ENCODE measurements at places on chromosomes 3 and 15.
A peak's percentile ranks its signal among the peaks of the same experiment; 100 is the strongest.

DNA sequence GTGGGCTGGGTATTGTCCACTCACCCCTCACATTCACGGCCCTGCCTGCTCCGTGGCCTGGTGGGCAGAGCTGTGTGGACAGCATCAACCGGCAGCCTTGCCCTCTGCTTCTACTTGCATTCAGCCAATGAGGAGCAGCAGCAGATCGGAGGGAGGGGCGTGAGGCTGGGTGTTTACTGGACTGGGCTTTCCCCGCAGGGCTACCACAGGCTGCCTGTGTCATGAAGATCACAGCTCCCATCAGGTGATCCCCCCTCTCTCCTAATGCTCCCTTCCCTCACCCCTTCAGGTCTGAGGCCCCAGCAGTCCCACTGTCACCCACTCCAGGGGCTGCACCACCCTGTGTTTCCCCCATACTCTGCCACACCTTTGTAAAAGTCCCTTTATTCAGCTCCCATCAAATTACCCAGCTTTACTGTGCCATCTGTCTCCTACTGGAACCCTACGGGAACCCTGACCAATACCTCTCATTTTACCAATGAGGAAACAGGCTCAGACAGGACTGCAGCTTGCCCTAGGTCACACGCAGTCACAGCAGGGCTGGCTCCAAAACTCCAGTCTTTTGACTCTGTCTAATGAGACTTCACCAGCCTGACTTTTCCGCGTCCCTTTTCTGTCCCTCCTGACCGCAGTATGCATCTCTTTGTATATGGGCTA is 81.1 kb downstream of the MEGF11 start:
- H3K27ac ChIP-seq: no peak overlapping the region
- no peak for DNase-seq
- H3K27me3 ChIP-seq: no peaks in the 10 kb centered on the region
- H3K4me1 ChIP-seq: no peaks in the 10 kb centered on the region
- H3K36me3 ChIP-seq: no peaks in the 10 kb centered on the region

GRCh38 chr3:108453565-108453964 is 56.8 kb downstream of the MYH15 start:
- no peaks in the 10 kb centered on the region for H3K4me1 ChIP-seq
- H3K36me3 ChIP-seq: peaks cover 3% of the 10 kb centered on the region
- no peak for DNase-seq
- no peak overlapping the region for H3K4me3 ChIP-seq
- no peaks in the 10 kb centered on the region for H3K27me3 ChIP-seq
- no peak overlapping the region for H3K27ac ChIP-seq

GRCh38 chr15:80695911-80696661 is 976 bp downstream of the ABHD17C start:
- no peaks in the 10 kb centered on the region for H3K36me3 ChIP-seq
- peaks cover 10% of the 10 kb centered on the region for H3K27me3 ChIP-seq
- peak; percentile 20 for DNase-seq
- peaks cover 23% of the 10 kb centered on the region for H3K4me1 ChIP-seq
- peak overlapping the region; percentile 70 for H3K27ac ChIP-seq

DNA sequence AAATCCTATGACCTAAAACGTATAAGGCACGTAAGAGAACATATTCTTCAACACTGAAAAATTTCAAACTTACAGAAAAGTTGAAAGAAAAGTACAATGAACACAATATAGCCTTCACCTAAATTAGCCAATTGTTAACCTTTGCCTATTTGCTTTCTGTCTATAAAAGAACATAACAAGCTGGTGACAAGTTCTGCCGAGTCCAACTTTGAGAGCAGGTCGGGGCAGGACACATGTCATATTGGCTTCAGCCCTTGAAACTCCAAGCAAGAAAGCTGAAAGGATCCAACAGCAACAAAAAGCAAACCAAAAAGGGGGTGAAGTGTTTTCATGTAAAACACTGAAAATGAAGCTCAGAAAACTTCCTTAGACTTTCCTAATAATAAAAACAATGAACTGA is 59.1 kb downstream of the TBC1D2B start:
- peaks cover 14% of the 10 kb centered on the region for H3K4me1 ChIP-seq
- H3K4me3 ChIP-seq: peak overlapping the region; percentile 60
- H3K27ac ChIP-seq: peak overlapping the region; percentile 29
- DNase-seq: no peak

- no peaks in the 10 kb centered on the region for H3K27me3 ChIP-seq
- DNase-seq: no peak
- no peak overlapping the region for H3K27ac ChIP-seq
- peaks cover 4% of the 10 kb centered on the region for H3K36me3 ChIP-seq
- no peak overlapping the region for H3K4me3 ChIP-seq
Measured at GRCh38 chr15:31571676-31572075, 245.0 kb downstream of the KLF13 start.

- no peaks in the 10 kb centered on the region for H3K4me1 ChIP-seq
- no peaks in the 10 kb centered on the region for H3K27me3 ChIP-seq
- H3K4me3 ChIP-seq: no peak overlapping the region
- H3K27ac ChIP-seq: no peak overlapping the region
Measured at GRCh38 chr3:159059395-159059794, 257.5 kb downstream of the MFSD1 start.

- H3K27ac ChIP-seq: no peak overlapping the region
- no peaks in the 10 kb centered on the region for H3K4me1 ChIP-seq
- H3K36me3 ChIP-seq: no peaks in the 10 kb centered on the region
Measured at GRCh38 chr15:89799918-89800498, 14.6 kb downstream of the ANPEP start.

GRCh38 chr3:68060191-68060590 is 405.8 kb upstream of the SUCLG2 start:
- peaks cover 47% of the 10 kb centered on the region for H3K4me1 ChIP-seq
- no peaks in the 10 kb centered on the region for H3K27me3 ChIP-seq
- H3K27ac ChIP-seq: no peak overlapping the region
- no peak for DNase-seq

DNA sequence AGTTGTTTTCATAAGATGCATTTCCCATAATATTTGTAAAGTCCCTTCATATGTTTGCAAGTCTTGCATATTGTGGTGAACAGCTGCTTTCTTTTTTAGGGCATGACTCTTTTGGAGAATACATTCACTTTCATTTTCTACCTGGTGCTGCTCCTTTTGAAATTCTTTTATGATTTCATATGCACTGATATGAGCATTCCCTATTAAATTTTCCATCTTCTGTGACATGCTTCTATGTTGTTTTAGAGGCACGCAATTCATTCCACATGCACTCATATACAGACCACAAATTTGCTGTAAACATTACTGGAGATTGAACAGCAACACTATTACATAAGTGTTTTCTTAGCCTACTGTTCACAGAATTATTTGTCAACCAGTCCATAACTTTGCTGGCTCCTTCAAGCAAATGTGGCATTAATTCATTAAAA is 92.8 kb upstream of the TNFSF10 start:
- no peaks in the 10 kb centered on the region for H3K27me3 ChIP-seq
- DNase-seq: no peak
- H3K36me3 ChIP-seq: peaks cover 2% of the 10 kb centered on the region
- H3K4me3 ChIP-seq: peak overlapping the region; percentile 31
- H3K4me1 ChIP-seq: peaks cover 16% of the 10 kb centered on the region
- peak overlapping the region; percentile 93 for H3K27ac ChIP-seq

DNA sequence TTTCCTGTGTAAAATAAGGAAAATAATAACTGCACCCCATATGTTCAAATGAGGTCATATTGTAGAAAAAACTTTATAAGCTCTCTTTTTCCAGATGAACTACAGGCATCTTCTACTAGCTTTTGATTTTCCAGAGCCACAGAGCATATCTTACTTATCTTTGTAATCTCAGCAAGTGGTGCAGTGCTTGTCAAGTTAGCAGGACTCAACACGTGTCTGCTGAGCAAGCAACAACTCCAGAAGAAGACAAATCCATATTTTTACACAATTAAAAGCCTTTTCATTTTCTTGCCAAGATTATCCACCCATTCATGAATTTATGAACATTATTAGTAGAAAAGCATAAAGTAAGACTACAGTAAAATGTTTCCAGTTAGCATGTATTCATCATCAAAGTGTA is 14.4 kb upstream of the TSC22D2 start:
- DNase-seq: no peak
- no peak overlapping the region for H3K27ac ChIP-seq
- H3K4me3 ChIP-seq: no peak overlapping the region
- H3K4me1 ChIP-seq: peaks cover 5% of the 10 kb centered on the region
- peaks cover 6% of the 10 kb centered on the region for H3K27me3 ChIP-seq

All from activated T-cell treated with anti-CD3 and anti-CD28 coated beads, Interleukin-2, amount 50 U/mL, for 72 hours (primary cell).